ENCODE measurements at places on chromosomes 4 and X.

DNA sequence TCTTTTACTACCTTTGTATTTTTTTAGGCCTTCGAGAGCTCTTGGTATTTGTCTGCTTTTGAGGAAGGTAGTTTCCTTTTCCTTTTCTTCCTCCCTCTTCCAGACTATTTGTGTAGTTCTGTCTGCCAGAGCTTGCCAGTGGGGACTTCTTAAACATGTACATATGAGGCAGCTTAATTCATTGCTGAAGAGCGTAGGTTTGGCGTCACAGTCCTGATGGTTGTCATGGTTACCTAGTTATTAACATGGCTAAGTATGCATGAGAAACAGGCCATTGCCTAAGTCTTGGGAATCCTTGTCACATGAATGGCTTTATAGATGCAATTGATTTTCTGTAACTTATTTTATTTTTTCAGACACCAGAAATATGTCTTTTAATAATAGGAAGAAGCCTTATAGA is 48.5 kb upstream of the ARMCX2 start:
- DNase-seq, result no peak

DNA sequence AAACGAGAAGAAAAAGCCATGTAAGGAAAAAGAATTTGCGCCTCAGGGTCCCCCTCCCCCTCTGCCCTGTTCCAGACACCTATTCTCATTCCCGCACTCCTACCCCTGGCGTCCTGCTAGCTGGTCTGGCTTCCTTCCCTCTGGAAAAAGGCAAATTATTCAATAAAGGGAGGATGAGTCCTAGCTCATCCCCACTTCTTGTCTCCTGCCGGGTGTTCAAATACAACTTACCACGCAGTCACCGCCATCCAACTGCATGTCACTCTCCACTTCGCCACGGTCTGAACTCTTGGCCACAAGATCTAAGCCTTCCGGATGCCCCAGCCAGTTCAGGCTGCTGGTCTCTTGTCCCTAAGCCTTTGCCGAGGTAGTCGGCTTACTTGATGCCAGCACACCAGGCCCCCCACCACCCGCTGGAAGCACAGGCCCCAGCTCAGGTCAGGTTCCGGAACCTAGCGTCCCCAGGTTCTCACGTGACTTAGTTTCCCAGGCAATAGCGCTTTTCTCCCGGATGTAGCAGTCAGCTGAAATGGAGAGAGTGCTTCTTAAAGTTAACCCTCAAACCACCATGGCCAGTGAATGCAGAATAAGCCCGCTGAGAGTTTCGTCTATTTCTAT is 209.6 kb upstream of the SPIN4 start:
- DNase-seq, result peak; percentile 67

GRCh38 chr4:81599742-81600380 is 128.2 kb upstream of the RASGEF1B start:
- no peak for DNase-seq

GRCh38 chr4:124017185-124017785 is 620.7 kb downstream of the SPRY1 start:
- DNase-seq, result no peak

All from LoVo (cell line).